NCI-H526 (cell line): ENCODE measurements at places on chromosomes 16 and 17.

GRCh38 chr16:1053121-1053521 is 19.4 kb upstream of the SSTR5 start:
- DNase-seq, result no peak

DNA sequence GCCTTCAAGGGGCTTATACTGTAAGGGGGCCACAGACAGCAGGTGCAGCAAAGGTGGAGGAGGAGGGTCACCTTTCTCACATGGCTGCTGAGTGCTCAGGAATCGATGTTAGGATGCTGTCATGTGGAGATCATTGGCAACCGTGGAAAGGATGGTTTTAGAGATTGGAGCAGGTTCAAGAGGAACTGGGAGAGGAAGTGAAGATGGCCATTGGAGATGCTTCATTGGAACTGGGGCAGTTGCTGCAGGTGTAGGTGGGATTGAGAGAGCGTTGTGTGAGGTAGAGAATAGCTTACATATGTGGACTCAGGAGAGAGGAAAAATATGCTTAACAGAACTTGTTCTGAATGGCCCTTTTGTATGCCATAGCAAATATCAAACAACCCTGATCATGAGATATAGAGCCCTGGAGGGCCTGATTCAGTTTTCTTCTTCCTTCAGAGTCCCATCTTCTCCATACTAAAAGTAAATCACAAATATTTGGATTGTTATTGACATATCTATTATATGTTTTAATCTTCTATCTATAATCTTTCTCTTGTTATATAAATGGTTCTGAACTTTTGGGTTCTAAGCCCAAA is 40.8 kb downstream of the LDHD start:
- DNase-seq, result no peak

- no peak for DNase-seq
Observed at GRCh38 chr16:15598648-15599190, 44.2 kb downstream of the MARF1 start.

- DNase-seq, result peak; percentile 64
Observed at GRCh38 chr17:47099451-47099986, 89.6 kb downstream of the CDC27 start.

- DNase-seq, result no peak
Observed at GRCh38 chr16:81571592-81572385, 127.2 kb downstream of the CMIP start.
